Activated naive CD4-positive, alpha-beta T cell treated with anti-CD3 and anti-CD28 coated beads, Interleukin-2, amount 50 U/mL, for 16 hours (primary cell): ENCODE measurements at places on chromosomes 5 and 9.

DNA sequence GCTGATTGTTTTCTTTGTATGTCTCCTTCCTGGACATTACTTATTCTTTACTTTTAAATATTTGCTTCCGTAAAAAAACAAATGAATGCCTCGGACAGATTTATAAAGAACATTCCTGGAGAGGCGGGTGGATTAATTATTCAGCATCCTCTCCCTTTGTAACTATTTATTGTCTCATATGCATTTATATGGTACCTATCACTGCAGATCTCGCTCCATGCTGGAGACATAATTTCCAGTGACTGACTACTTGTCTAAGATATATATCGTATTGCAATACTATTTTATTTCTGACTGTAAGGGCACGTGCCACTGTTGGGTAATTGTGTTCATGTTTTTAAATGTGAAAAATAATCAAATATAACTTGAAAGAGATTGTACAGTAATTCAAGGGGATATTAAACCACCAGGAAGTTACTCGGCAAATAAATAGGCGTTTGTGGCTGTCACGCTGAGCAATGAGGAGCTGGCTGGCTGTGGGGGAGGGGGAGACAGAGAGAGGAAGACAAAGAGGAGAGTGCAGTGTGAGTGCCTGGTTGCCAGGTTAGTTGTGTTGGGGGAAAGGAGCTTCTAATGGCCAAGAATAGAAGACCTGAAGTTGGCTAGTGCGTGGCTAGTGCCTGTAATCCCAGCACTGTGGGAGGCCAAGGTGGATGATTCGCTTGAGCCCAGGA lies 131.8 kb upstream of the GABRP start:
- no peak for DNase-seq

- DNase-seq, result no peak
These were observed 409.3 kb downstream of the ADGRV1 start for GRCh38 chr5:90967851-90968250.

DNA sequence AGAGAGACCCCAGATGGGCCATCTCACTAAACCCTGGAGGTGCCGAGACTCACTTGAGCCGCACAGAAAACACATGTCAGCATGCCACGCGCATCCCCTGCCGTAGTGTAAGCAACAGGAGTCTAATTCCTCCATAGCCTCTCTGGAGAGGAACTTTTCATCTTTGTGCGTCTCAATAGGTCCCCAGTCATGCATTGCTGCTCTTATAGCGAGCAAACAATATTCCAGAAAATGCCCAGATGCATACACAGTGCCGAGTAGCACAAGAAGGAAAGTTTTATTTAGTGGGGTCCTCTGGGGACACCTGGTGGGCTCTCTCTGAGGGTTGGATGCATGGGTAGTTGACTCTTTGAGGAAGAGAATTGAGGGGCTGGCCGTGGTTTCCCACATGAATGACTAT lies 97.9 kb upstream of the DAP start:
- DNase-seq, result no peak

- no peak for DNase-seq
These were observed 113.4 kb upstream of the CTSL start for GRCh38 chr9:87612536-87612935.

DNA sequence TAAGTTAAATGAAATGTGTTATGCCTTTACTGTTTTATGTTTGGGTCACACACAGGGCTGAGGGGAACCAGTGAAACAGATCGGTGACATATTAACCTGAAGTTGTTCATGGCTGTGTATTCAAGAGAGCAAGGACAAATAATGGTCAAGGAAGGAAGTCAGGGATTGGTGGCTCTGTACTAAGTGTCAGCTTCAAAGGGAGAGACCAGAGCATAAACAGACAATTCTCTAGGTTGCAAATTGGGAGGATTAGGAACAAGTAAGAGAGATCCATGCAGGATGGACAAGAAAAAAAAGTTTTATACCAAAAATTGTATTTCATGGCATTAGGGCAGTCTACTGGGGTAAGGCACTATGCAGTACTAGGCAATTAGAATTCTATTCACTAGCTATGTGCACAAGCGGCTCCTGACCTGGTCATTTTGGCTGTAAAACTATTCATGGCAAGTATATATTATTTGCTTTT lies 156.3 kb downstream of the PLPPR1 start:
- no peak for DNase-seq

DNA sequence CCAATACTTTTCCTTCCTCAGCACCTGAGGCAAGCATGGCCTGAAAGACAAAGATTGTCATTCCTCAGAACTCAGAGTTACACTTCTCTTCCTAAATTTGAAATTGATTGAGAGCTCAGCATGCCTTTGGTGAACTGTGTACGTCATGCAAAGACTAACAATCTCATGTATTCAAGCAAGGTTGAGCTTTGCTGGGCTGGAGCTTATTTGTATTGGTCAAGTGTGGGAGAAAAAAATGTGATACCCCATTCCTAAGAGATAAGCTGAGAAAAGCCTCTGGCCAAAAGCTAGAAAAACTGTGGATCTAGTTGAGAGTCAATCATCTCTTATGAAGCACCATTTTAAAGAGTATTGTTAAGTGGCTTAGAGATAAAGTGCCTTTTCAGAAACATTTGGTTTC lies 392.2 kb downstream of the RASEF start:
- DNase-seq, result no peak

- DNase-seq, result peak; percentile 74
These were observed 448 bp downstream of the RELL2 start for GRCh38 chr5:141637123-141637766.

DNA sequence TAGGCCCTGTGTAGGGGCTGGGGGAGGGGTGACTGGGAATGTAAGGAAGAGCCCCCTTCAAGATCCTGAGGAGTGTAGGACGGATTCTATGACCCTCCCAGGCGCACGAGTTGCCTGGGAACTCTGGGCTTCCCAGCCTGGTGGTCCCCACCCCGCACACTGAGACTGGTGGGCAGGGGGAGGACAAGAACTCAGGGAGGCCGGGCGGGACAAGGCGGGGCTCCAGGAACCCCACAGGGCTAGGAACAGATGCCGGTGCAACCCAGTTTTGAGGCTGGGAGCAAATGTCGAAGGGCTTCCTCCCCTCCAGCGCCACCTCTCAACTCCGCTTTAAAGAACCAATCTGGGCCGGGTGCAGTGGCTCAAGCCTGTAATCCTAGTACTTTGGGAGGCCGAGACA lies 1.3 kb upstream of the VDAC1 start:
- DNase-seq, result no peak

GRCh38 chr5:40277161-40277906 lies 402.4 kb upstream of the PTGER4 start:
- peak; percentile 30 for DNase-seq

GRCh38 chr5:72692651-72693442 lies 123.6 kb upstream of the TNPO1 start:
- no peak for DNase-seq

DNA sequence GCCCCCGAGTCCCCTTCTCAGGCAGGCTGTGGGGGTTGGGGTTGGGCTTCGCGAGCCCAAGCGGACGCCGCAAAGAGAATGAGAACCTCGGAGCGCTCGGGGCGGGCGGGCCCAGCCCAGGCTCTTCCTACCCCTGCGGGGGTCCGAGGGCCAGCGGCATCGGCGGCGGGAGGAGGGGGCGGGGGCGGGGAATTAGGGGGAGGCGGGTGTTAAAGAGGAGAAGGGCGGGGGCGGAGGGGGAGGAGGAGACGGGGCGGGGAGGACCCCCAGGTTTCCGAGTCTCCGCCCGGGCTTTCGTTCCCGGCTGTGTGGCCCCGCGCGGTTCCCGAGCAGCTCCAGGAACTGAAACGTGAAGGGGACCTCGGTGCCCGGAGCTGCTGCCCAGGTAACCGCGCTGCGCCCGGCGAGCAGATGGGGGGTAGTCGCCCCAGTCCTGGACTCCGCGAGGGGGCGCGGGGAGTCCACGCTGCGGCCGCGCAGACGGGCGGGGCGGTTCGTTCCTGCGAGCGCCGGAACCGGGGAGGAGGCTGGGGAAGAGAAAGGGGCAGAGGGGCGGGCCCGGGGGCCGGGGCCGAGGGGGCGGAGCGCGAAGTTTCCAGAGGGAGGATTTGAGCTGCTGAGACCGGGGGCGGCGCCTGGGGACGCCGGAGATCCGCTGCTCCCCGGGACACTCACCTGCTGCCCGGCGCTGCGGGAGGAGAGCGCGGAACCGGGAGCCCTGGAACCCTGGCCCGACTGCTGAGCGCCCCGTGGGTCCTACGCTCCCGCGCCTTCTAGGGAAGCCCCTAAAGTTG lies 38.4 kb upstream of the PLEKHG4B start:
- peak; percentile 42 for DNase-seq

DNA sequence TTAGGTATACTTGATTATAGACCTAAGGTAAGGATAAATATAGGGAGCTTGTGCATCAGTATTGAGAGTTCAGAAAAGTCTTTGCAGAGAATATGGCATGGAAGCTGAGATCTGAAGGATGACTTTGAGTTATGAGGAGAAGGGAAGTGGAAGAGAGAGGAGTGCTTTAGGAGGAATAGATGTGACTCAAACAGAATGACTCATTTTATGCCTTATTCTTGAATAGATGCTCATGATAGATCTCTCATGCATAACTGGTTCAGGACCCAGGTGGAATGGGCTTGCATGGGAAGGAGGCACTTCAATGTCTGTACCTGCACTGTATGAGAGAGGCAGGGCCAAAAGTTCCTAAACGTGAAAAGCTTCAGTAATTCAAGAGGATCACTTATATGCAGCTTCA lies 103.3 kb downstream of the CWC27 start:
- DNase-seq, result no peak

- DNase-seq, result no peak
These were observed 330.3 kb downstream of the IRX1 start for GRCh38 chr5:3925935-3926334.

DNA sequence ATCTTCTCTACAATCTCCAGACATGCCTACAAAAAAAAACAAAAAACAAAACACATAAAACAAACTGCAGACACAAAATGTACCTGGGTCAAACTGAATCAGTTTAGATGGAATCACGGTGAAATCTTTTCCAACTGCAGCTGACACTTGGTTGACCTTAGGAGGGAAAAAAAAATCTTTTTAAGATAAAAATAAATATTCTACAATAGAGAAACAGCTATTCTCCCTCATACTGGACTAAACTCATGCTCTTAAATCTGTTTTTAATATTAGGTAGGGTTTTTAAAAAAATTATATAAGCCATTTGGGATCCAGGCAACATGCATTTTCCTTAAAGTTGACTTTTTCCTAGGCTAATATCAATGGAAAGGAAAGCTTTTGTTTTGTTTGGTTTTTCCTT lies 33.8 kb upstream of the CER1 start:
- no peak for DNase-seq

DNA sequence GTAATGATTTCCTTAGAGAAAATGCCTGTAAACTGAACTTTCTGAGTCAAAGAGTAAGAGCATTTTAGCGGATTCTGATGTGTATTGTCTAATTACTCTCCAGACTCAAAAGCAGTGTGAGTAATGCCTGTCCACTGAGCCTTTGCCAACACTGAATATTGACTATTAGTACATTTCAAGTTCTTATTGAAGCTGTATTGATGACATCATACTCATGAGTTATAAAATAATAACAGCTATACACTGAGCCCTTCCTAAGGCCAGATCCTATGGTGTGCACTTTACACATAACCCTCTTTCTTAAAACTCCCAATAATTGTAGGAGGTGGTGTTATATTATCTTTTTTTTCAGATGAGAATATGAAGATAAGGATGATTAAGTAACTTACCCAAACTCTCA lies 152.8 kb upstream of the TRPC7 start:
- no peak for DNase-seq

DNA sequence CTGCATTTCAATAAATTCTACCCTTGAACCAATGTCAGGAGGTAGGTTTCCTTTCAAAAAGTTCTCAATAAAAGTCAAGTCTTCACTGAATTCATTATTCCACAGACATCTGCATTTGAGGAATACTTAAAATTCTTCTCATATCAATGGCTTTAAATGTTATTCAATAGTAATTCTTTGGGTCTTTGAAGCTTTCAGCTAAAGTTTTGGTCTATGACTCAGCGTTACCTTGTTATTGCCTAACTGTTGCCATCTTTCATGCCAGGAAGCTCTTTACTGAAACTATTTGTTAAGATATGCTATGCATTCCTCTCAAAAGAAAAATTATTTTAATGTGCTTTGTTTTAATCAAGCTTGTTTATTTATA lies 170.5 kb downstream of the NNT start:
- no peak for DNase-seq

DNA sequence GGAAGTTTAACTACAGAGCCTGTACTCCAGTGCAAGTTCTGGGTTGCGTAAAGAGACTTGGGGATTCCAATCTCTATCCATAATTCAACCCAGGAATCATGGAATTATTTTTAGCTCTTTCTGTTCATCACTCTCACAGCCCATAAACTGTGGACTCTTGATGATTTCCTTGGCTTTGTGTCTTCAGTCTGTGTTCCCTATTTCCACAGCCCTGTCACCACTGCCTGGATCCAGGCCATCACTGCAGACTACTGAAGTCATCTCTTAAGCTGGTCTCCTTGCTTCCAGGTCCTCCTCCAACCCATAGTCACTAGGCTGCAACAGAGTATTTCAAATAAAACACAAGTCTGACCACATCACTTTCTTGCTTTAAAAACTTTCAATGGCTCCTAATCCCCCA lies 211.7 kb downstream of the PLK2 start:
- DNase-seq, result no peak

DNA sequence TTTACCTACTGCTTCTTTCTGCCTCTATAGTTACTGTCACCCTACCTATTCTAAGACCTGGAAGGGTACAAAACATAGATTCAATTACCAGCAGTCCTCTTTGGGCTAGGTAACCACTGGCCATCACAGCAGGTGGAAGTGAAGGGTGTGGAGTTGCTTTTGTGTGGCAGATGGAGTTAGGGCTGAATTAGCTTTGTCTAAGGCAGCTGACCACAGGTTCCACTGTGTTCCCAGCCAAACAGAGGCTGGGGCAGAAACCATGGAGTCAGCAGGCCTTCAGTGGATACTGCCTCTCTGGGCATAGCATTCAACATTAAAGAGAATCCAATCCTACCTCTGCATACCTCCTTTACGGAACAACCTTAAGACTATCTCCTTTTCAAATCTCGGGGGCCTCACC lies 254.2 kb downstream of the RFX3 start:
- no peak for DNase-seq

GRCh38 chr5:127609957-127610356 lies 38.9 kb upstream of the CTXN3 start:
- no peak for DNase-seq

GRCh38 chr5:139708877-139709581 lies 60.9 kb downstream of the CXXC5 start:
- DNase-seq, result no peak

DNA sequence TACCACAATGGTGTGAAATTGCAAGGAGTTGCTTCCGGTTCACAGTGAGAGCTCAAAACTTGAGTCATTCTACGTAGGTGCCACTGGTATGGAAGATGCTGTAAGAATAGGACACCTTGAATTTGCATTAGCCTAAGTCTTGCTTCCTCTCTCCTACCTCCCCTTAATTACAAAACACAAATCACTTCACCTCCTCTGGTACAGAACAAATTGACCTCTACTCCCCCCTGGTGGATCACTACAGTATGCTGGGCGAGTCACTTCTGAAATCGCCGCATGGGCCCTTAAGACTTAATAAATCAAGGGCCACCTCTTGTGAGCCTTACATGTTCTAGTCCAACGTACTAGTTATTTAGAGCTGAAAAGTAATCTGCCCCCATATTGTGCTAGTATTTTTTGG lies 145.3 kb upstream of the SMARCA2 start:
- DNase-seq, result peak; percentile 25

- no peak for DNase-seq
These were observed 1.8 kb downstream of the NTMT1 start for GRCh38 chr9:129627556-129628440.

- no peak for DNase-seq
These were observed 64.9 kb upstream of the ZSWIM6 start for GRCh38 chr5:61267116-61267515.
